ENCODE measurements at places on chromosomes 3 and 15.

- peak; percentile 20 for DNase-seq
Observed at GRCh38 chr3:99470841-99471240, 167.6 kb upstream of the COL8A1 start.

DNA sequence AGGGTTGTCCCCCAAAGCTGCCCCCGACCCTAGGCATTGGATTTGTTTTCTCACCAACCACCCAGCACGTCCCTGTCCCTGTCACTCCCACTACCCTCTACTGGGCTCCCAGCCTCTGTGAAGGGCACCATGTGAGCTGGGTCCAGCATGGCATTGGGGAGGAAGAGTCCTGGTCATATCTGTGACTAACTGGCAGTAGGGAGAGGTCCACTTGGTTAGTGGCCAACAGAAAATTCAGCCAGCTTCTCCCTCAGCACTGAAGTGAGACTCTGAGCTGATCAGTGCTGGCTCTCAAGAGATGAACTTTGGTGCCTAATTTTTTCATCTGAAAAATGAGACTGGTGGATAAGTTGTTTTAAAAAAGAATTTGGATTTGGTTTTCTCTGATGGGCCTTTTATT, 11.3 kb upstream of the KIF23 start:
- no peak for DNase-seq

DNA sequence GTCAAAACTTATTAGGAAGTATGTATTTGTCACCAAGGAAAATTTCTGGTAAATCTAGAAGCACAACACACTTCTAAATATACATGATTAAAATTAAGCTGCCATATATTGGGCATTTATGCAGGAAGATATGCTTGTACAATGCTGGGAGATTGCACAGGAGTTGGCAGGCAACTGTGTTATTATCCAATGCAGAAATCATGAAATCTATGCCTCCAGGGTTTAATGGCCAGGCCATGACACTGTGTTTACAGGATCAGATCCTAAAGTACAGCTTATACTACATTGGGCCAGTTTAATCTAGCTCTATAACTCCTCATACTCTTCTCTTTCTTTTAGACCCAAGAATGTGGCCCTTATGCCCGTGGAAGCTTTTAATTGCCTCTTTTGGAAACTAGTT, 391.4 kb upstream of the DPH6 start:
- no peak for DNase-seq

- peak; percentile 26 for DNase-seq
Observed at GRCh38 chr3:14319654-14320182, 82.7 kb upstream of the SLC6A6 start.

GRCh38 chr3:68256635-68257223, 602.3 kb upstream of the SUCLG2 start:
- DNase-seq: no peak

DNA sequence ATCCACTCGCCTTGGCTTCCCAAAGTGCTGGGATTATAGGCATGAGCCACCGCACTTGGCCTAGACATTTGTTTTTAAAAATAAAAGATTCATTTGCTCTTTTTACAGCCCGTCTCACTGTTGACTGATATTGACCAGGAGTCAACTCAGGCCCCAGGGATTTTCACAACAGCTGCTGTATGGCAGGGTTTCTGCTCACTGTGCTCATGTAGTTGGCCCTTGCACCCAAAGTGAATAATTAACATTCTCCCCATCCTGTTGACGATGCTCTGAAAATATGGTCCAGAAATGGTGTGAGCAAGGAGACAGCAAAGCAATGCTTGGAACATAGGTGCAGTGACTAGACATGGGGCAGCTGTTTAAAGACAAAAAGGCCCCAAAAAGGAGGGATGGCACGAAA, 2.9 kb upstream of the CCR5 start:
- no peak for DNase-seq

Data from fibroblast of skin of abdomen (primary cell).